ENCODE measurements at places on chromosomes 7 and 10. TPM values are rescaled to one million over a fixed set of nuclear protein-coding genes. Genes with fewer than 3 reads are reported as not detected.

The CCDC146 gene
- 0.27 TPM for total RNA-seq

The CDNF gene
- 0.69 TPM for total RNA-seq

The TNPO3 gene
- total RNA-seq = 60.4 TPM

The RELN gene
- 0.57 TPM for total RNA-seq
